Thyroid gland (tissue), 4 donors: ENCODE measurements at places on chromosomes 12 and 14.
A peak's percentile ranks its signal among the peaks of the same experiment; 100 is the strongest.

GRCh38 chr12:1842183-1842904 lies 22.0 kb downstream of the LRTM2 start:
- no peak for DNase-seq

DNA sequence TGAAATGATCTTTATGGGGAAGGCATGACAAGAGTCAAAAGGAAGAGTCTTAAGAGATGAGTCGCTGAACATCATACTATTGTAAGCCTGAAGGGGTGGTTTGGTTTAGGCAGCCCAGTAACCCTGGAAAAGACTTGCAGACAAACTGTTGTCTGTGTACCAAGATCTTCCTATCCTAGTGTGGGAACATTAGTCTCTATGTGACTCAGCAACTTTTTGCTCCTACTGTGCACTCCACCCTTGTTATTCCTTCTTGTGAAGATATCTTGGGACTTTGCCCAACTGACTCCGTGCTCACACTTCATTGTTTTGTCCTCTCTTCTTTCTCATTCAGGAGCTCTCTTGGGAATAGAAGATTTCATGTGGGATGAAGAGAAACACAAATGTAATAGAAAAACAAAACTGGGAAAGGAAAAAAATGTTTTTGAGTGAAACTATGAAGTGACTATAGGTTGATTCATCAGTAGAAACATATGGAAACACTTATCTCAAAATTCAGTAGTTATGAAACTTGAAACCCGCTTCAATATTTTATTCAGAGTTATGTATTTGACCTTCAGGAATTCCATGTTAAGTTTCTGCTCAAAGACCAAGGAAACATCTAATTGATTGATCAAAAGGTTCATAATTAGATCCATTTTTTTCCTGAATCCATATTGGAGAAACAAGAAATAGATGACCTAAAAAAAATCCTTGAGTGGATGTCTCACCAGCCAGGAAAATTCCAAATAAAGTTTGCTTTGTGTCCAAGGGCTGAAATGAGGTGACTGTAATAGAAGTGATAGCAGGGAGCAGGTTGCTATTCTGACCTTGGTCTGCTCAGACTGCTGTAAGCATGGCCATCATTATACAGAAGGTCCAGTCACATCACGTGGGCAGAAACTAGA lies 67.2 kb downstream of the BTG1 start:
- no peak for DNase-seq

GRCh38 chr12:111249018-111249370 lies 119.9 kb downstream of the PHETA1 start:
- DNase-seq: no peak

DNA sequence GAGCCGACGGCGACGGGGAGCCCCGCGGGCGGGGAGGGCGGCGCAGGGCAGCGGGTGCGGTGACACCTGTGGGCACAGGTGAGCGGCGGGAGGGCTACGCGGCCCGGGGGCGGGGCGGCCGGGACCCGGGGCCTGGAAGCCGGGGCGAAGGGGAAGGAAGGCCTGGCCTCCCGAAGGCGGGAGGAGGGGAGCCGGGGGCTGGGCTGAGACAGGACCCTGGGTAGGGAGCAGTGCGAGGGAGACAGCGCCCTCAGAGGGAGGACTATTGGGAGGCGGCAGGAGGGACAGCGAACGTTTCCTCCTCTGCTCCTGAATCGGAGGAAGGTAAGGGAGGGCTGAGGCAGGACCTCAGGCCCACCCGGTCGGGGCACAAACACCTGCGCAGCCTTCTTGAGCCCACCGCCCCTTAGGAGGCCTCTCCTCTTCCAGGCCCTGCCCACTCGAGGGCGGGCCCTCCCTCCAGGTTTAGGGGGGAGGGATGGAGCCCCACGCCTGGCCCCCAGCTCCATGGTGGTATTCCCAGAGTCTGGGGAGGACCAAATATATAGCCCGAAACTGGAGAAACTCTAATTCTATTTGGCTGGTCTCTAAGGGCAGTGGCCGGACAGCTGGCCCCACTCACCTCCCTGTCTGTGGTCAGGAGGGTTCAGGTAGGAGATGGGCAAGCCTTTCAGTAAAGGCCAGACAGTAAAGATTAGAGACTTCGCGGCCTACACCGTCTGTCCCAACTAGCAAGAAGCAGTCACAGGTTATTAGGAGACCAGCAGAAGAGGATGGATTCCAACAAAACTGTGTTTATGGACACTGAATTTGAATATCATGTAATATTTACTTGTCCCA lies 509 bp downstream of the PLEKHG6 start:
- DNase-seq: peak; percentile 43

DNA sequence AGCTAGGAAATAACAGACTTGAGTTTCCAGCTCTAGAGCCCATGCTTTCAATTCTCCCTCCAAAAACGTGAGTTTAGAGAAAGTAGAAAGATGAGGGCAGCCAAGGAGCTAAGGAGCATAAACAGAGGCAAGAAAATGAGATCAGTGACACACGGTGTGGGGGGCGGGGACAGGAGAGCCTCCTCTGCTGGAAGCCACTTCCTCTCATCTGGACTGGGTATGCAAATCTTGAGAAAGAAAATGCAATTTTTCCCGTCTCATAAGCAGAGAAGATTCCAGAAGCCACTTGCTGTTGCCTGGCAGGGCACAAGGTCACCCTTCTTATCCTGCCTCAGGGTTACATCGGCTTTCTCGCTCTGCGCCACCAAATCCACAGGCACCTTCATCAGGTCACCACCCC lies 6.0 kb downstream of the OR10P1 start:
- no peak for DNase-seq

DNA sequence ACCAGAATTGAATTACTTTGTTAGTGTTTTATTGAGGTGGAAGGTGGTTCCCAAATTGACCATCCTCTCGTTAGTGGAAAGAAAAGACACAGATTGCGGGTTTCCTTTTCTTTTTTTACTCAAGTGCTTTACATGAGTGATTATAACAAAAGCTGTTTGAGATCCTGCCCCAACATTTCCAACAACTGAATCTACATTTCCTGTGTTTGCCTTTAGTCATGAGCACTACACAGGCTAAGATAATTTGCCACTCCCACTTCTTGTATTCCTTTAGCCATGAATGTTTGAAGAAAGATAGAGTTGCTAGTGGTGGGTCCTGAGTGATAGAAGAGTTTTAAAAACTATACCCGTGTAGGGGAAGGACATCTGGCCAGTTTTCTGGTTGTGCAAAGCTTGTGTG lies 16.0 kb downstream of the RERGL start:
- DNase-seq: no peak

DNA sequence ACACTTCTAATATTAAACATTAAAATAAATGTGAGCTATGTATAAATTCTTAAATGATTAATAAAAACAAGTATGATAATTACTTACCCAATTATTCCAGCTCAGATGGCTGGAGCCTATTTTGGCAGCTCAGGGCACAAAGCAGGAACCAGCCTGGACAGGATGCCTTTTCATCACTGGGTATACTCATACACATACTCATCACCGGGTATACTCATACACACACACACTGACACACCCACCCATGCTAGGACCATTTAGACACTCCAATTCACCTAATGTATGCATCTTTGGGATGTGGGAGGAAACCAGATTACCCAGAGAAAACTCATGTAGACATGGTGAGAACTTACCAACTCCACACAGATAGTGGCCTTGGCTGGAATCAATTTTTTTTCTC lies 57.9 kb upstream of the CNOT2 start:
- DNase-seq: no peak

DNA sequence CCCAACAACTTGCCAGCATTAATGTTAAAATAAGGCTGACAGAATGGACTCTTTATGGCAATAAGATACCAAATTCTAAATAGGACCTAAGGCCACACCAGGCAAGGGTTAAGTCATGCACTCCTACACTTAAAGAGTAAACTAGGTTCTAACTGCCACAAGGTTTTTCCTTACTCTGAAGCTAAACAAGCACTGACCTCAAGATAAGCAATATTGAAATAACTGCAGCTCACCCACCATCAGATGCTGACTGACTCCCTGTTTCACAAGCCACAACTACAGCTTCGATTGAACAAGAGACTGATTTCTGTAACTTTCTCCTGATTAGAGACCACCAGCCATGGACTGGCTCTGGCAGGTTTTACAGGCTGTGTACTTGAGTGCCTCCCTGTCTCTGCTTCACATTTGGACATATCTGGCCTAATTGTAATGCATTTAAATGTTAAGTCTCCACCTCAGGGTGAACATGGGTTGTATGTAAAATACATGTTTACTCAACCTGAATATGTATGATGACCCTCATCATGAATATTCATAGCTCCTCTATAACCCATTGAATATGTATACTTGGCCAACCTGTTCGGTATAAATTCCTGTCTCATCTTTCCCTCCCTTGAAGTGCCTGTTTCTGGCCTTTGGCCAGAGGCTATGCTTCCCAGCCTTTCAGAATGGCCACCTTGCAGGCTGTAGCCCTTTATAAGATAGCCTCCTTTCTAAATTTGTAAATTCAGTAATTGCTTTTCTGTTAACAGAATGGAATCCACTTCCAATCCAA lies 70.5 kb upstream of the DAAM1 start:
- peak; percentile 37 for DNase-seq

GRCh38 chr14:60800409-60800808 lies 65.8 kb downstream of the MNAT1 start:
- DNase-seq: no peak
